ENCODE measurements at places on chromosomes 1 and 21.
A peak's percentile ranks its signal among the peaks of the same experiment; 100 is the strongest.

DNA sequence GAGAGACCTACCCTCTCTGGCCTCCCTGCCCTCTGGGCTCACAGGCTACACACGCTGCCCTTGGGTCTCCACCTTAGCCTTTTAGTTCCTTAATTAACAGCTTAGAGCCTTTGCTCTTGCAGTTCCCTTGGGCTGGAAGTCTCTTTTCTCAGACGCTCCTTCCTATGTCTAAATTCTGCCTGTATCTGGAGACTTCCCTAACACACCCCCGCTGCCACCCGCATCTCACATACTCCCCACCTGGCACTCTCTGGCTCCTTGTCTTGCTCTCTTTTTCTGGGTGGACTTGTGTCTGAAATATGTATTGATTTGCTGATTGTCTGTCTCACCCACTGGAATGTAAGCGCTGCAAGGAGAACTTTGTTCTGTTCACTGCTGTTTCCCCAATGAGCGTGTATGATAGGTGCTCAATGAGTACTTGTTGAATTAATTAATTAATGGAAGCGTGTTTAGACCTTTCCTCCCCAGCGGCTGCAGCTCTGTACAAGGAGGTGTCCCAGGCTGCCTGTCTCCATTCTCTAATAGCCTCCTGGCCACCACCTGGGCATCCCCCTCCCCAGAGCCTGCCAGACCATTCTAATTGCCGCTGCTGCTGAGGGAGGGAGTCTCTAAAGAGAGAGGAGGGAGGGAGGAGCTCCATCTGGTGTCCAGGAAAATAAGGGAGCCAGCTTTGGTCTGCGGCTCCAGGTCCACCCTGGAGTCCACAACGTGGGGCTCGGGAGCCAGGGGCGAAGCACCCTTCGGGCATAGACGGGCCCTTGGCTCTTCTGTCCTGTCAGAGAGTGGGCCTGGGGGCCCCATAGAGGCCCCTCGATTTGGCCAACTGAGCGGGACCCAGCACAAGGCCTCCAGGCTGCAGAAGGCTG, 95.4 kb downstream of the RNF220 start:
- H3K27ac ChIP-seq: no peak overlapping the region
- no peaks in the 10 kb centered on the region for H3K36me3 ChIP-seq
- no peaks in the 10 kb centered on the region for H3K4me1 ChIP-seq

- DNase-seq: no peak
- no peaks in the 10 kb centered on the region for H3K27me3 ChIP-seq
- no peaks in the 10 kb centered on the region for H3K4me1 ChIP-seq
- H3K4me3 ChIP-seq: no peak overlapping the region
Measured at GRCh38 chr1:175540896-175541645, 202.3 kb downstream of the TNR start.

GRCh38 chr1:24847995-24848881, 81.8 kb downstream of the RUNX3 start:
- H3K4me1 ChIP-seq: peaks cover 2% of the 10 kb centered on the region
- peak overlapping the region; percentile 52 for H3K4me3 ChIP-seq
- DNase-seq: peak; percentile 88
- H3K36me3 ChIP-seq: no peaks in the 10 kb centered on the region
- no peak overlapping the region for H3K27ac ChIP-seq

DNA sequence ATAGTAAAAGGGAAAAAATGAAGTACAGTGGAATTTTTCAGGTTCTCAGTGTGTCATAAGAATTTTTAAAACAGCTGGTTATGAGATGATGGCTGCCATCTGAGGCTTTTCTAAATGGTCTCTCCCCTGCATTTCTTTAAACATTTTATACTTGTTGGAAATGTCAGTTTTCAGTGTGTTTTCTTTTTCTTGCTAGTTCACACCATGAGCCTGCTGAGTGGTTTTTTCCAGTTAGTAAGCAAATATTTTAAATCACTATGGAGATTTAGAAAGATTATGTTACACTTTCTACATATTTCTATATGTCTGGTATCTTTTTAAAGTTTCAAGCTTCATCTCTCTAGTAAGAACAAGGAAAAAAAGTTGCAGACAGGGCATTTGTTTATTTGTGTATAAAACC, 9.6 kb downstream of the RBM15 start:
- no peak for DNase-seq
- no peak overlapping the region for H3K4me3 ChIP-seq
- no peak overlapping the region for H3K27ac ChIP-seq
- H3K36me3 ChIP-seq: no peaks in the 10 kb centered on the region
- H3K27me3 ChIP-seq: no peaks in the 10 kb centered on the region

- peak; percentile 72 for DNase-seq
- H3K4me3 ChIP-seq: no peak overlapping the region
- no peaks in the 10 kb centered on the region for H3K27me3 ChIP-seq
- H3K27ac ChIP-seq: no peak overlapping the region
- H3K36me3 ChIP-seq: no peaks in the 10 kb centered on the region
- no peaks in the 10 kb centered on the region for H3K4me1 ChIP-seq
Measured at GRCh38 chr1:7975212-7975865, 13.8 kb downstream of the PARK7 start.

- H3K4me3 ChIP-seq: no peak overlapping the region
- no peaks in the 10 kb centered on the region for H3K4me1 ChIP-seq
- DNase-seq: no peak
Measured at GRCh38 chr1:79638382-79638781, 631.9 kb upstream of the ADGRL4 start.

DNA sequence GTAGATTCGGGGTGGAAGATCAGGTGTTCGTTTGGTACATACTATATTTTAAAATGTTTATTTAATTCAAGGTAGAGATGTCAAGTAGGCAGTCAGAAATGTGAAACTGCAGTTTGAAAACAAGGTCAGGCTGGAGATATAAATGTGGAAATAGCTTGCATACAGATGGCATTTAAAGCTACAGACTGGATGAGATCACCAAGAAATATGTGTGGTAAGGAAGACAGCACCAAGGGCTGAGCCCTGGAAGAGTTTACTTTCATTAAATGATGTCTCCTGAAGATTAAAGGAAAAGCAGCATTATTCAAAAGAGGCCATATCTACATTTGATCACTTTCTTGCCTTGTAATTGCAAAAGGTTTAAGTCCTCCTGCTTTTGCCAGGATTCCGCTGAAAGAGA, 271.3 kb downstream of the PTBP2 start:
- H3K36me3 ChIP-seq: no peaks in the 10 kb centered on the region
- DNase-seq: no peak
- H3K27me3 ChIP-seq: no peaks in the 10 kb centered on the region
- H3K4me1 ChIP-seq: no peaks in the 10 kb centered on the region

- no peak overlapping the region for H3K27ac ChIP-seq
- no peak overlapping the region for H3K4me3 ChIP-seq
- H3K27me3 ChIP-seq: no peaks in the 10 kb centered on the region
Measured at GRCh38 chr1:18288722-18289121, 181.1 kb downstream of the IGSF21 start.

GRCh38 chr1:101781201-101781831, 215.4 kb downstream of the OLFM3 start:
- H3K27ac ChIP-seq: no peak overlapping the region
- no peak overlapping the region for H3K4me3 ChIP-seq
- H3K36me3 ChIP-seq: no peaks in the 10 kb centered on the region
- no peaks in the 10 kb centered on the region for H3K27me3 ChIP-seq
- no peak for DNase-seq

- H3K4me1 ChIP-seq: peaks cover 2% of the 10 kb centered on the region
- H3K4me3 ChIP-seq: no peak overlapping the region
- H3K36me3 ChIP-seq: no peaks in the 10 kb centered on the region
- no peak overlapping the region for H3K27ac ChIP-seq
- H3K27me3 ChIP-seq: no peaks in the 10 kb centered on the region
Measured at GRCh38 chr1:3139451-3139852, 70.4 kb downstream of the PRDM16 start.

DNA sequence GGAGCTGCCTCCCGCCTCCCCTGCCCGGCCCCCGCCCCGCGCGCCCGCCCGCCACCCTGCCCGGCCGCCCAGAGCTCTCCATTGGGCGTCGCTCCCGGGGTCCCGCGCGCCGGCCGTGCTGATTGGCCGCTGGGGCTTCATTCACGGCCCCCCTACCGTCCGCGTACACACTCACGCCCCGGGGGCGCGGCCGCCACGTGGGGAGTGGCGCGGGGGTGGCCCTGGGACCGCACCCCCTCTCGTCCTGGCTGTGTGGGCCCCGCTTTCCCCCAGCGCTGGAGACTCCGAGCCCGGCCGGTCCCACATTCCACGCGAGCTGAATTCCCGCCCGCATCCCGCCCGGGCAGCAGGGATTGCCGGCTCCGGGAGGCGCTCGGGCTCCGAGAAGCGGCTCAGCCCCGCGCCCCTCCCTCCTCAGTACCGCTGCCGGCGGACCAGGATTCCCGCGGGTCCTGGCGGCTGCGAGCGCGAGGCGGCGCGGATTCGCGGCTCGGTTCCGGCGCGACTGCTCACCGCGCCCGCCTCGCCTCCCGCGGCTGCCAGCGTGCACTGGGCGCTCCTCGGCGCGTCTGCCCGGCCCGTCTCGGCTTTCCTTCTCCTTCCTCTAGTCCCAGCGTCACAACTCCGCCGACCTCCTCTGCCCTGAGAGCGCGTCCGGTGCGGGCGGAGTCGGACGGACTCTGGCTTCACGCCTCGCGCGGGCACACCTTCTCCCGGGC, 450 bp upstream of the POU3F1 start:
- peak overlapping the region; percentile 52 for H3K4me3 ChIP-seq
- DNase-seq: peak; percentile 88
- peak overlapping the region; percentile 60 for H3K27ac ChIP-seq
- peaks cover 4% of the 10 kb centered on the region for H3K27me3 ChIP-seq
- H3K4me1 ChIP-seq: peaks cover 12% of the 10 kb centered on the region

DNA sequence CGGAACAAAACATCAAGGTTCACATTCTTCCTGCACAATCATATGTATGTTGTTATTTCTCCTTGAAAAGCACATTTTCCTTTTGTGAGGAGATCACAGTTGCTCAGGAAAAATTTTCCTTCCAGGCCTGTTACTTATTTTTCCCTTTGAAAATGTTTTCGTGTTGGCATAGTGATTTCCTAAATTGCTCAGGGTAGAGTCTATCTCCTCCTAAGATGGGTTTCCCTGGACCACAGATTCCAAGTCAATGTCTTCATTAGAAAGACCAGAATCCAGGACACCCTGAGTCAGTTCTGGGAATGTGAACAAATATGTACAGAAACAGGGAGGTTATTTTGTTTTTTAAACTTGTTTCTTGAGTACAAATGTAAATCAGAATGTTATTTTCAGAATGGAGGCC, 94.3 kb upstream of the C1orf105 start:
- peaks cover 14% of the 10 kb centered on the region for H3K4me1 ChIP-seq
- DNase-seq: no peak
- H3K27me3 ChIP-seq: no peaks in the 10 kb centered on the region

GRCh38 chr1:7531562-7532340, 239.3 kb upstream of the VAMP3 start:
- no peaks in the 10 kb centered on the region for H3K27me3 ChIP-seq
- no peaks in the 10 kb centered on the region for H3K4me1 ChIP-seq
- H3K27ac ChIP-seq: no peak overlapping the region
- no peak for DNase-seq

DNA sequence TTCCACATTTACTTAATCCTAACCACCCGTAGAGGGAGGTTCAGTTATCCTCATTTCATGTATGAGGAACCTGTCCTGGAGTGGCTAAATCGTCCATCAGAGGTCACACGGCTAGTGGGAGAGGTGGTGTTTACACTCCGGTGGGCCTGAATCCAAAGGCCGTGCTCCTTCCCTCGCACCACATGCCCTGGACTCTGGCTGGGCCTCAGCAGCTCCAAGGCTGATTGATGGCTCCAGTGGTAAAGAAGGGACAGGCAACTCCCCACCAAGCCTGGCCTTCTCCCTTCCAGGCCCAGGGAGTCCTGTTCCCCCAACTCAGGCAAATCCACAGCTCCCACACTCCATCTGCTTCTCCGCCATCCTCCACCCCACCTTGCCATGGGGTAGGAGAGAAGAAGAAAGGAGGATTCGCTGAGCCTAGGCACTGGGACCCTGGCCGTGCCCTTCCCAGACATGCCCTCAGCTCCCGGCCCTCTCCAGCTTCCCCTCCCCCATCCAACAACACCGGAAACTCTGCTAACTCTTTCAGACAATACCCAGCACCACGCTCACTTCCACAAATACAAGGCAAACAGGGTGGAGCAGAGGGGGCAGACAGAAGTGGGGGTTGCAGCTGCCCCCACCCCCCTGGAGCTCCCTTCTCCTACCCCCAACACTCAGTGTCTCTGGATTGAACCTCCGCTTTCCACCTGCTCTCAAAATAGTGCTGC, 10.9 kb downstream of the ARHGEF2 start:
- no peak overlapping the region for H3K4me3 ChIP-seq
- no peaks in the 10 kb centered on the region for H3K36me3 ChIP-seq
- H3K27ac ChIP-seq: peak overlapping the region; percentile 29
- peaks cover 38% of the 10 kb centered on the region for H3K4me1 ChIP-seq
- H3K27me3 ChIP-seq: no peaks in the 10 kb centered on the region
- peak; percentile 65 for DNase-seq

DNA sequence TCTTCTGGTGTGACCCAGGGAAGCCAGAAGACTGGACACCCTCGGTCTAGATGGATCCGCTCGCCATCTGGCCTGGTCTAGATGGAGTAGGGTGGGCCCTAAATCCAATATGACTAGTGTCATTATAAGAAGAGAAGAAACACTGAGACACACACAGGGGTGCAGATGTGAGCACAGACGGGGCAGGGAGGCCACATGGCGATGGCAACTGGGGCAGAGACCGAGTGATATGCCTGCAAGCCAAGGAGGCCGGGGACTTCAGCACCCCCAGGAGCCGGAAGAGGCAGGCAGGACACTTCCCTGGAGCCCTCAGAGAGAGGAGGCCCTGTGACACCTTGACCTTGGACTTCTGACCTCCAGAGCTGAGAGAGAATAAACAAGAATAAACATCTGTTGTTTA, 5.6 kb upstream of the TFF3 start:
- DNase-seq: no peak
- no peaks in the 10 kb centered on the region for H3K36me3 ChIP-seq
- no peaks in the 10 kb centered on the region for H3K27me3 ChIP-seq

DNA sequence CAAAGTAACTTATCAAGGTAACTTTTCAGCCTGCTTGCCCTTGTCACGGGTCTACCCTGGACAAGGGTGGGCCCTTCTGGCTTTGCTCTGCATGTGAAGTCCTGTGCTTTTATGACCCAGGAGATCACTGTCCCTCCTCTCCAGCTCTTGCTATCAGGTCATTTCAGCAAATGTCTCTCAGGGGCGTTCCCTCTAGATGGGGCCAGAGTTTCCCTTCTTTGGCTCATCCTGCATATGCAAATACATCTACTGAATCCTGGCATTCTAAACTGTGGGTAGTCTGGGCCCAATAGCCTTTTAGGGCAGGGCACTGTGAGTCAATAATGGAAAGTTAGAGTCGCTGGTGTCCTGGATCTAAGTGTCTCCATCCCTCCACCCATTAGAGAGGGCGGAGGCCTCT, 366.9 kb upstream of the USP24 start:
- peaks cover 2% of the 10 kb centered on the region for H3K4me1 ChIP-seq
- no peak for DNase-seq
- no peak overlapping the region for H3K27ac ChIP-seq

- DNase-seq: no peak
- no peaks in the 10 kb centered on the region for H3K27me3 ChIP-seq
- no peak overlapping the region for H3K4me3 ChIP-seq
- H3K27ac ChIP-seq: no peak overlapping the region
- H3K36me3 ChIP-seq: no peaks in the 10 kb centered on the region
- no peaks in the 10 kb centered on the region for H3K4me1 ChIP-seq
Measured at GRCh38 chr21:45861156-45861870, 120.3 kb upstream of the COL6A1 start.

- H3K27ac ChIP-seq: no peak overlapping the region
- H3K27me3 ChIP-seq: no peaks in the 10 kb centered on the region
- no peak overlapping the region for H3K4me3 ChIP-seq
- peak; percentile 20 for DNase-seq
- no peaks in the 10 kb centered on the region for H3K36me3 ChIP-seq
- no peaks in the 10 kb centered on the region for H3K4me1 ChIP-seq
Measured at GRCh38 chr1:160307118-160307791, 22.3 kb upstream of the PEX19 start.

All from ovary (tissue), 10 donors.